ENCODE measurements at places on chromosomes 4 and X.

GRCh38 chrX:153831429-153832150, 1.2 kb upstream of the PDZD4 start:
- DNase-seq, result no peak

GRCh38 chr4:125091101-125091500, 223.7 kb upstream of the FAT4 start:
- DNase-seq, result no peak

DNA sequence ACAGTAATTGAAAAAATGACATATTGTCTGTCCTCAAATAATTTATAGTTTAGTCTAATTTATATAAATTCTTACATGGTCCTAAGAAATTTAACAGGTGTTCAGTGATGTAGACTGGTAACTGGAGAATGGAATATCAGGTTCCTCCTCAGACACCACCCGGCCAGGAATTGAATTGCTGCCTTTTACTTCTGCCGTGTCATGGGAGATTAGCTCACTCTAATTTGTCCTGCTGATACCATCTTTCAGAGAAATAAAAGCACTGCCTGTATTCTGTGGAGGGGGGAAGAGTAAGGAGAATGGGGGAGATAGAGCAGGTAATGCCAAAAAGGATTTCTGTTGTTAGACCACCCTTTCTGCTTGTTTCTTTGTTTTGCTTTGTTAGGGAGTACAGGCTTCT, 125.2 kb upstream of the KLHL4 start:
- DNase-seq, result no peak

- no peak for DNase-seq
Observed at GRCh38 chr4:94349193-94349592, 6.6 kb upstream of the HPGDS start.

GRCh38 chrX:53257670-53258423, 23.5 kb downstream of the IQSEC2 start:
- DNase-seq, result no peak

DNA sequence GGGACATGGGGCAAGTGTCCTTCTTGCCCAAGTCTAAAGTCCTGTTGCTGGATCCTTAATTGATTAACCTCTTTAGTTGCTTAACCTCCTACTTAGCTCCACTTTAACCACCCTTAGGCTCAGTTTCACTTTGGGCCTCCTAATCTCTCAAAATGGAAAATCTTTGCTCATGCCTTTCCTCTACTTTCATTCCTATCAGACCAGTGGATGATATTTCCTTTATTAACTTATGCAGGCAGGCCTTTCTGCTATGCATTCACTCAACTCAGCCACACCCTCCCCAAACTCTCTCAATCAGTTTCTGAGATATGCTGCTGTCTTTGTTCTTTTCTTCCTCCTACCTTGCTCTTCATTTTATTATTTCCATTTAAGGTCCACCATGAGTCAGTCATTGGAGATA, 14.4 kb upstream of the ARSJ start:
- no peak for DNase-seq

DNA sequence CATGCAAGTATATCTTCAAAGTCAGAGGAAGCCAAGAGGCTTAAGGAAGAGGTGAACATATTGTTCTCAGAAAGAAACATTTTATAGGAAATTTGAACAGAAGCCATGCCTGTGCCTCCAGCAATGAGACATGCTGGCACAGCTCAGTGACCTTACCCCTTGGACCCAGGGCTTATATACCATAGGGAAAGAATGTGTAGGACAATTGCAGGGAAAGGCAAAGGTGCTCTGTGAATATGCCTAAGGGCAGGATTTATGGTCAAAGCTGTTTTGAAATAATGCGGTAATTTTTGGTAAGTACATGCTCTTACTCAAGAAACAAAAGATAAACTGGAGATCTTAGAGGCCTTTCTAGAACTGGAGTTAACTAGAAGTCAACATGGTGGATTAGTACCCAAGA, 568.8 kb downstream of the GRID2 start:
- no peak for DNase-seq

DNA sequence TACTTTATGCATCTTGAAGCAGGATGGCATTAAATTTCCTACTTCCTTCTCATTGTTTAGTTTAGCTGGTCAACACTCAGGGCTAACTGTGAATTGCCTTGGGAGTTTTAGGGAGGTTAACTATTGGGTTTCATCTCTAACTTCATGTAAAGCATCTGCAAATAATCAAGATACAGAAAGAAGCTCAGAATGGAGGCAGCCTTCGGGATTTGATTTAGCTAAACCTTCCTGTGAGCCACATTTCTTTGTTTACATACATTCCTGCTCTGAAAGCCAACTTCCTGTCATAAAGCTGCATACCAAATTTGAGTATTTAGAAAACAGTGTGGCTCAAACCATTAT, 131.7 kb upstream of the PCDH18 start:
- no peak for DNase-seq

DNA sequence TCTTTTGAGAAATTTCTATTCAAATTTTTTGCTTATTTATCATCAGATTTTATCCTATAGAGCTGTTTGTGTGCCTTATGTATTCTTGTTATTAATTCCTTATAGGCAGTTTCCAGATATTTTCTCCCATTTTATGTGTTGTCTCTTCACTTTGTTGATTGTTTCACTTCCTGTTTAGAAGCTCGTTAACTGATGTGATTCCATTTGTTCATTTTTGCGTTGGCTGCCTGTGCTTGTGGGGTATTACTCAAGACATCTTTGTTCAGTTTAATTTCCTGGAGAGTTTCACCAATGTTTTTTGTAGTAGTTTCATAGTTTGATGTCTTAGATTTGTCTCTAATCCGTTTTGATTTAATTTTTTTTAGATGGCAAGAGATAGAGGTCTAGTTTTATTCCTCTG, 14.6 kb downstream of the ZNF718 start:
- DNase-seq, result no peak
